ENCODE measurements at places on chromosomes 4 and X.

GRCh38 chr4:165381821-165382373 lies 3.1 kb downstream of the CPE start:
- DNase-seq, result no peak

GRCh38 chr4:154960476-154960875 lies 179.4 kb downstream of the RBM46 start:
- DNase-seq, result no peak

GRCh38 chrX:134236626-134237614 lies at the start of gene CCDC160:
Gene CCDC160 (plus strand): TSS chrX:134237182. CDS start chrX:134244801, 7,619 bp downstream.
- no peak for DNase-seq

- no peak for DNase-seq
These were observed 30.2 kb downstream of the DYNLT3 start for GRCh38 chrX:37817176-37817575.

- no peak for DNase-seq
These were observed 59.1 kb downstream of the FAM184B start for GRCh38 chr4:17722356-17722700.

DNA sequence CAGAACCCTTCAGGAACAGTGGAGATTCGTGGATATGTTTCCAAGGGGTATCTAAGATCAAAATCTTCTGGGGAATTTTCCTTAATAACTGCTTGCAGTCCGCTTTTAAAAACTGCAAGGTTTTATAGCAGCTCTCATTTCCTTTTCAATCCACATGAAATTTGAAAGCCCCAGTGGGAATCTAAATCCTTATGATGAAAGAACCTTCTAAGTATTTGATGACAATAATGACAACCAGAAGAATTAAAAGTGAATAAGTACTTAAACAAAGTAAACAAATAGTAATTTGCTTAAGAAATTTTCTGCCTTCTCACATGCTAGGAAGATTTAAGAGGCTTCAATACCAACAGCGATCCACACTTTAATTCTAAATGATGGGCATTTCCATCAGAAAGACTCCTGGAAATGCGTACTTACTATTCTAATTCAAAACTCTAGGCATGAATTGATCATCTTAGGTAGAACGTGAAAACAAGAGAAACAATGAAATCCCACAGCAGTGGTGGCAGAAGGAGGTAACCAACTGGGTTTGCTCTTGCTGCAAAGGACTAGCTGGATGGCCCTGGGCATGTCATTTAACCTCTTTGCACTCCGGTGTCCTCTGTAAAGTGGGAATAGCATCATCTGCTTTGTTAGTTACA lies 37.6 kb upstream of the S100G start:
- no peak for DNase-seq

DNA sequence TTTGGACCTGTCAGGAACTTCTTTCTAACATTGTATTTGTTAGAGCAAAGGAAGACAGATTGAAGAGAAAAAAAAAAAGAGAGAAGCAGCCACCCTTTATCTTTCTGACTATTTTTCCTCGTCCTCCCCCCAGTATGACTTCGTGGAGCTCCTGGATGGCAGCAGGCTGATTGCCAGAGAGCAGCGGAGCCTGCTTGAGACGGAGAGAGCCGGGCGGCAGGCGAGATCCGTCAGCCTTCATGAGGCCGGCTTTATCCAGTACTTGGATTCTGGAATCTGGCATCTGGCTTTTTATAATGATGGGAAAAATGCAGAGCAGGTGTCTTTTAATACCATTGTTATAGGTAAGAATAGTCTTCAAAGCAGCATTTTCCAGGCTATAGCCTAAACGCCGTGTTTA lies 237.7 kb downstream of the DCTD start:
- no peak for DNase-seq

- DNase-seq, result no peak
These were observed 83.9 kb downstream of the MAMLD1 start for GRCh38 chrX:150446995-150447394.

DNA sequence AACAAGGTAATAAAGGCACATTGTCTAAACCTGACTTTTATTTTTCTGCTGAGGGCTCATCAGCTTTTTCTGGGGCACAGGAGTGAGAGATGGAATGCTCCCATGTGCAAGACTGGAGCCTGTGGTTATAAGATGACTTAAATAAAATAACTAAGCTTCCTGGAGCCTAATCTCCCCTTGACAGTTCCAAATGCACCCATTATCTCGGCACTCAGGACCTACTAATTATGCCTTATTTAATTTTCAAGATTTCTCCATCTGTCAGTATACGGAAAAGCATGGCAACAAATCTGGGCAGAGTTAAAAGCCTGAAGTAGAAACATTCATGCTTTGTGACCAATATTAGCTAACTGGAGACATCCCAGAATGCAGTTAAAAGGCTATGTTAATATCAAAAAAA lies 416.7 kb upstream of the TEX13C start:
- no peak for DNase-seq

GRCh38 chrX:110055616-110056015 lies 52.7 kb downstream of the TMEM164 start:
- DNase-seq, result no peak

GRCh38 chr4:72326692-72327632 lies 242.1 kb downstream of the ADAMTS3 start:
- DNase-seq, result no peak

DNA sequence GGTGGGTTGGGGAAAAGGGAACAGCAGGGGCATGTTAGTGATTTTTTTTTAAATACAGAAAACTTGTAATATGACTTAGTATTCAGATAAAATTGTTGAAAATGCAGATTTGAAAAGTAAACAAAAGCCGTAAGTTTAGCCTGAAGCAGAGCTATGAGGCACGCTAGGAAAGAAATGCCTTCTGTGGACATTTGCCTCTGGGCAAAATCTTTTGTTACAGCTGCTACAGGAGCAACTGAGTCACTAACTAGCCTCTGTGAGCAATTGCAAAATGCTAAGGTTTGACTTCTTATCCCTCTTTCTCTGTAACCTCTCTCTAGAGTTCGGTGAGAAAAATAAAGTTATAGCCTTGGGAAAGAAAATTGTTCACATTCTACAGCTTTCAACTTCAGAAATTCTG lies 350.0 kb downstream of the SLC7A11 start:
- no peak for DNase-seq

GRCh38 chr4:121226362-121226761 lies 62.2 kb upstream of the TNIP3 start:
- no peak for DNase-seq

DNA sequence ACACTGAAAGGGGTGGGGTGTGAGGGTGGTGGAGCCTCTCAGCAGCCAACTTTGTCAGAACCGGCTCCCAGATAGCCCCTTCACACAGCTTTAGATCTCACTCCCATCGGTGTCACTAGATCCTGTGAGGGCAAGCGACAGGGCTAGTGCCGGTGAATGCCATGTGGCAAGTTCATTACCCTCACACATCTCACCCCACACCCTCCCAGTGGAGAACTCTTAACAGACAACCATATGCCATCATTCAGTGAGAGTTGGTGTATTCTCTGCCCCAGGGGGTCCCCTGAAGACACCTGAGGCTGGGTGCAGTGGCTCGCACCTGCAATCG lies 15.3 kb downstream of the SEPTIN6 start:
- no peak for DNase-seq

DNA sequence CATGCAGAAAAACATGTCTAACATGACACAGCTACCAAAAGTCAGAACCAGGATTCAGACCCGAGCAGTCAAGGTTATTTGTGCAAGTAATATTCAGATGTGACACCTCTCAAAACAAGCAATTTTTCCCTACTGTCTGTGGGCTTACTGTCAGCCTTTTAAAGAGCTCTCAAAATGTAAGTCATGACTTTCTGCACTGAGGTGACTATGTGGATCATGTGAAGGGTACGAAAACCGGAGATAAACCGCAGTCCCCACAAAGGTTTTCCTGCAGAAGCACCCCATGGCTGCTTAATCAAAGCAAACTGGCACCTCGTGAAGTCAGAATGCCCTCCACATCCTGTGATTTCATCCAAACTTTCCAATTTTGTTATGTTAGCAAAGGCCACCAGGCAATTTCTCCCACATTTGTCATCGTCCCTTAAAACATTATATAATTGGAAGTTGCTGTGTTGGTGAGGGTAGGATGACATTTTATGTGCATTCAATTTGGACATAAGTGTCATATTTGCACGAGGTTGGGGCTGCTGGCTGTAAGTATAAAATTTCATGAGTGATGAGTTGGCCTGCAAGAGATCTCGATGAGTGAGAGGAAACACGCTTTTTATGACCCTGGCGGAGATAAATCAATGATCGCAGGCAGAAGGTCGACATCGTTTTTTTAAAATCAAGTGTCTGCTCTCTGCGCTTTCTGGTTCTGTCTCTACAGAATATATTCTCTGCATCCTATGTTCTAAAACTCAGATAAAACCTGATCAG lies 161.2 kb downstream of the STK32B start:
- no peak for DNase-seq

- no peak for DNase-seq
These were observed 319.1 kb downstream of the PCDH19 start for GRCh38 chrX:100090931-100091330.

GRCh38 chr4:121330180-121330665 lies 50.6 kb downstream of the QRFPR start:
- no peak for DNase-seq

DNA sequence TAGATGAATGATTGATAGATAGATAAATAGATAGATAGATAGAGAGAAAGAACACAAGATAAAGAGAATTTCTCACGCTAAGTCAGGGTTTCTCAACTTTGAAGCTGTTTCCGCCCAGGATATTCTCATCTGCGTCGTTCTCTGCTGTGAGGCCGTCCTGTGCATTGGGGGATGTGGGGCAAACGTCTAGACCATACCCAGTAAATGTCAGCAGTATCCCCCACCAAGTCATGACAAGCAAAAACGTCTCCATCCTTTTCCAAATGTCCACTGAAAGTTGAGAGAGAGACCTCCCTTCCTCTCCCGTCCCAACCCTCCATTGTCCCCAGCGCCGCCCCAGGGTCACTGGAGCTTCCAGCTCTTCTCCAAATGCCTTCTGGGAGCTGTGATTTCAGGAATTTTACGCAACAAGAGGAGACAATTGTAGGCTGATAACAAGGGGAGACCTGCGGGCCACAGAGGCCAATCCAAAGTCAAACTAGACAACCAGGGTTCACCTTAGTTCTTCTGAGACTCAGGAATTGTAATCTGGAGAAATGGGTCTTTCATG lies 8.9 kb upstream of the CRLF2 start:
- no peak for DNase-seq

GRCh38 chr4:136183513-136183912 lies 1348.8 kb downstream of the PCDH18 start:
- no peak for DNase-seq

- DNase-seq, result no peak
These were observed 80.5 kb upstream of the HELT start for GRCh38 chr4:184937745-184938144.

DNA sequence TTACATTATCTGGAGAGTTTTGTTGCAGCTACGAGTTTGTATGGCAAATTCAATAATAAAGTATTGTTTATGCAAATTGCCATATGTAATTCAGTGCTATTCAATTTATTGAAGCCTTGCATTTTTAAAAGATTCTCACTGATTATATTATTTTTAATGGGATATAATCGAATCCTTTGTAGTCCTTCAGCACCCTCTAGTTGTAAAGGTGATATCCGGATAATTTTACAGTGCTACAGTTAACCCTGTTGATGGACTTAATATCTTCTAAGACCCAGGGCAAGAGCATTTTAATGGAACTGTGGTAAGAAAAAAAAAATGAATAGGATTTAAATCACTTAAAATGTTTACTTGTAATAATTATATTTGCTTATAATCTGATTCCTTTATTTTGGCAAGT lies 48.5 kb upstream of the GRIA2 start:
- DNase-seq, result no peak

DNA sequence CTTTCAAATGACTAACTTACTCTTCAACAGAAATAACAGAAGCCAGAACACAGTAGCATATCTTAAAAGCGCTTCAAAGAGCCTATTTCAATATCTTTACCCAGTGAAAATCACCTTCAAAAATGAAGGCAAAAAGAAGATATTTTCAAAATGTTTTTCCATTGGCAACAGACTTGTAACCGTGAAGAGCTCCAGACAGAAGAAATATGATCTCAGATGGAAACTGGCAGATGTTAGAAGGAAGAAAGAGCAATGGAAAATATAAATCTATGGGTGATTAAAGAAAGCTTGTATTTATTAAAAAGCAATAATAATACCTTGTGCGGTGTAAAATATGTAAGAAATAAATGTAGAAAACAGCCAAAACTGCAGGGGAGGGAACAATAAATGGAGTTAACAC lies 35.7 kb downstream of the PRKG2 start:
- no peak for DNase-seq

- no peak for DNase-seq
These were observed 18.5 kb upstream of the CXCL3 start for GRCh38 chr4:74056858-74057562.

All from stimulated activated CD4-positive, alpha-beta T cell treated with anti-CD3 and anti-CD28 coated beads, TNF-alpha, amount 100 ng/mL, for 1 hour (primary cell).